Astrocyte (in vitro differentiated cells and primary cell): ENCODE measurements at places on chromosomes 1 and 21.

- no peak for DNase-seq
Measured at GRCh38 chr1:181664543-181664942, 181.2 kb downstream of the CACNA1E start.

DNA sequence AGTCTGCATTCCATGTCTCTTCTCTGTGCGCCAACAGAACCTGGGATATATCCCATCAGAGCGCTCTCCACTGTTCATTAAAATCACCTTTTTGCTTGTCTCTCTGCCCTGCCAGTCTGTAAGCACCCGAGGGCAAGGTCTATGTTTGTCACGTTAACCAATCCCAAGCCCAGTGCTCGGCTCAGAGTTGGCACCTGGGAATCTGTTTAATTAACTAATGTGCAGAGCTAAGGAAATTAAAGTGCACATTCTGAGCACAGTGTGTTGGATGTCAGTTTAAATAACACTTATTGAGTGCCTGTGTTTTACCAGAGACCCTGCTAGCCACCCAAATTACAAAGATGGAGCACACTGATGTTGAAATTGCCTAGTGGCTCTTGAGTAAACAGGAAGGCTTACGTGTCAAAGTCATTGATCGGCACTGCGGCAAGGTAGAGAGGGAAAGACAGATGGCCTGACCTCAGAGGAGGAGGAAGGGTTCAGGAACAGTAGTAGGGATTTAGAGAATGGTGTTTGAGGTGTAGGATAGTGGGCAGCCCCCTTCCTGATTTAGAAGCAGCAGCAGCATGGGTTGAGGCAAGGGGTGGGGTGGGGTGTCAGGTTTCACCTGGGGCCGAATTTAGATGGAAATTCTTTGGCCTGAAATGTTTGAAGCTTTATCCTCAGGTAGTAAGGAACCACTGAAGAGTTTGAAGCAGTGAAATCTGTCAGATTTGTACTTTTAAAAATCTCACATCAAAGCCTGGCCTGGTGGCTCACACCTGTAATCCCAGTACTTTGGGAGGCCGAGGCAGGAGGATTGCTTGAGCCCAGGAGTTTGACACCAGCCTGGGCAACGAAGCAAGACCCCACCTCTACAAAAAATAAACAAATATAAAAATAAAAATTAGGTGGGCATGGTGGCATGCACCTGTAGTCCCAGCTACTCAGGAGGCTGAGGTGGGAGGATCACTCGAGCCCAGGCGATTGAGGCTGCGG, 7.7 kb downstream of the ARMH1 start:
- DNase-seq: no peak

DNA sequence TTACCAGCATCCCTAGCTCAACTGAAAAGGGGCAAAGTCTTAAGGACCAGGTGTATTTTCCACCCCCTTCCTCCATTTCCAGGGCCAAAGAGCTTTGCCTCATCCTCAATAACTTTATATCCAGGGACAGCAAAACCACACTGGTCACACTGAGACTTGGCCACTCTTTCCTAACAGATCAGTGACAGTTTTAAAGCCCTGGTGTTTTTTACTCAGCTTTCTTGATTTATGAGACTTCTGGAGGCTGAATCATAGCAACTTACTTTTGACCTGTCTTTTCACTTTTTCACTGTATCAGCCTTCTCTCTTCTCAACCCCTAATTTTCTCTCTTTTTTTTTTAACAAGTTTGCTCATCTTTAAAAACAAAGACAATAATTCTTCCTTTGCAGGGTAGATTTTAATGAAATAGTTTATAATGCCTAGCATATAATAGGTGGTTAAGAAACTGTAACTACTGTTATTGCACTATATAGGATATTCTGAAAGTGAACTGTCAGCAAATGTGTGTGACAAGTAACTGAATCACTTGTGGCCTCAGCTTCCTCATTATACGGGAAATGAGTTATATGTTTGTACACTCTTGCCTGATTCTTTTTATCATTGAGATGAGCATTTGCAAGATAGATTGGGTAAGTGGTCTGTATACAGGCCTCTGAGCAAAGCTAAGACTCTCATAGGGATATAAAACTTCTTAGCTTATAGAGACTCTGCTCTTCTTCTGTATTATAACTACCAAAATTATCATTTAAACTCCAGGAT, 19.7 kb upstream of the DYNLT5 start:
- no peak for DNase-seq

DNA sequence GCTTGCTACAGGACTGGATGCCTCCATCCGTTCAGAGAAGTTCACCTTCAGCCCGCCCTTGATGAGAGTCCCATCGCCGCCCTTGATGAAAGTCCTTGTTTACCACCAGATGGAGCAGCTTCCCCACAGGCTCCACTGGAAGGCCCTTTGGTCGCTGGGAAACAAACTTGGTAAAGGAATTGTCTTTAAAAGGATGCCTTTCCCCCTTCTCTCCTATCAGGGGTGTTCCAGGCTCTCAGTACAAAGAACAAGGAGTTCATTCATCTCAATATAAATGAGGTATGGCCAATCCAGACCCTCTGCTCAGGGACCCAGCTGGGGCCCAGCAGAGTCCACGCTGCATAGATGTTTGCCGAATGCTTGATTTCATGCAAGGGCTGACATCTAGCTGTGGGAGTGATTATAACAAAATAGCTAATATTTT, 50.8 kb downstream of the CAPN9 start:
- DNase-seq: peak; percentile 48

DNA sequence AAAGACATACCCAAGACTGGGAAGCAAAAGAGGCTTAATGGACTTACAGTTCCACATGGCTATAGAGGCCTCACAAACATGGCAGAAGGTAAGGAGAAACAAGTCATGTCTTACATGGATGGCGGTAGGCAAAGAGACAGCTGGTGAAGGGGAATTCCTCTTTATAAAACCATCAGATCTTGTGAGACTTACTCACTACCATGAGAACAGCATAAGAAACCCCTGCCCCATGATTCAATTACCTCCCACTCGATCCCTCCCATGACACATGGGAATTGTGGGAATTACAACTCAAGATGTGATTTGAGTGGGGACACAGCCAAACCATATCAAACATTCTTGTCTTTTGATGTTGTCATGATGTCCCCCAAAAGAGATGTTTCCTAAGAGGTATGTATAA, 103.3 kb downstream of the DUSP10 start:
- no peak for DNase-seq

GRCh38 chr1:89649783-89650182, 16.9 kb downstream of the LRRC8C start:
- no peak for DNase-seq
